ENCODE measurements at places on chromosomes 2 and 18.

DNA sequence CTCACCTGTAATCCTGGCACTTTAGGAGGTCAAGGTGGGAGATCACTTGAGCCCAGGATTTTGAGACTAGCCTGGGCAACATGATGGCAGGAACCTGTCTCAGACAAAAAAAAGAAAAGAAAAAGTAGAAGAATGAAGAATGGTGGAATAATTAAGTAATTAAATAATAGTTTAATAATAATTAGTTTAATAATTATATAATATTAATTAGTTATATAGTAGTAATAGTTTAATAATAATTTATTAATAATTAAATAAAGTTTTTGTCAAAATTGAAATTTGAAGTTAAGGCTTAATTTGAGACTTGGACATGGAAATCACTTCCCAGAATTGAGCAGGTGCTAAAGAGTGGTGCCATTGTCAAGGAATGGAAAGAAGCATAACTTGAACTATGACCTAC, 52.2 kb upstream of the ABCA12 start:
- no peak for ATAC-seq

DNA sequence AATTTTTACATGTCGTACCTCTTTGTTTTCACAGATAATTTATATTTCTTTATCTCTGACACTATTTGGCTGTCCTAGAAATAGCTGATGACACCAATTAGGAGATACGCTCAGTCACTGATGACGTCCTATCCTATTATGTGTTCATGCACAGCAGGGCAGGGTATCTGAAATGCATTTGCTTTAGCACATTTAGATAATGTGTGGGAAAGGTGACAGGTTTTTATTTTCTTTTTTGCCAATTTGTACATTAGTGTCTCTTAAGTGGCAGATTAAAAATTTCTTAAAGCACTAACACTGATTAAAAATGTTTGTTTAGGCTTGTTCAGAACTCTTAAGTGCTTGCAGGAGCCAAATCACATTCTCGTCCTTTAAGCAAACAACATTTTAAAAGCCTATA, 39.7 kb downstream of the CDC42EP3 start:
- ATAC-seq, result no peak

DNA sequence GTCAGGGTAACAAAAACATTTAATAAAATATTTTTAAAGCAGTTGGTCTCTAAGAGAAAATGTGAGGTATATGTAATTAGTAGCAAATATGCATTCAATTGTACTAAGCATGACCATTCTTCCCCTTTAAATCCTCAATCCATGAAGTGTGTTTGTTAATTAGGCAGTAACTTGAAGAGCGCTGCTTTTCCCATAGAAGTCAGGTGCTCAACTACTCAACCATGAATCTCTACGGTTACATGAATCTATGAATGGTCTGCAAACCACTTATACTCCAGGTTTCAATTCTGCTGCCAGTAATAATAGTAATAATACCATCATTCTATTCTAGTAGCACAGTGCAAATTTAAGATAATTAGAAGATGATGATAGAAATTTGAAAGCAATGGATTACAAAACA, 55.8 kb downstream of the SLC8A1 start:
- no peak for ATAC-seq

DNA sequence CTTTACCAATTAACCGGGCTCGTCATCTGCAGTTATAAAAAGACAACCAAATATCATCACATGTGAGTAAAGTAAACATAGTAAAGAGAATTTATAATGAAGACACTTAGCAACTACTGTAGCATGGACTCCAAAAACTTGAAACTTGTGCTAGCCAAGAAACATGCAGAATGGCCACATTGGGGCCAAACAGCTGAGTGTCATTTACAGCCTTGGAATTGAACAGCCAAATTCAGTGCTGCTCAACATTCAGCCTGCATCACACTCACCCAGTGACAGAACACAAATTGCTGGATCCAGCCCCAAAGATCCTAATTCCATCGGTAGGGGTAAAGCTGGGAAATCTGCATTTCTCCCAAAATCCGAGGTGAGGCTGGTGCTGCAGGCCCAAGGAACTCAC, 224.8 kb upstream of the GYPC start:
- no peak for ATAC-seq

GRCh38 chr18:74203811-74204210, 55.5 kb downstream of the TIMM21 start:
- ATAC-seq, result no peak

DNA sequence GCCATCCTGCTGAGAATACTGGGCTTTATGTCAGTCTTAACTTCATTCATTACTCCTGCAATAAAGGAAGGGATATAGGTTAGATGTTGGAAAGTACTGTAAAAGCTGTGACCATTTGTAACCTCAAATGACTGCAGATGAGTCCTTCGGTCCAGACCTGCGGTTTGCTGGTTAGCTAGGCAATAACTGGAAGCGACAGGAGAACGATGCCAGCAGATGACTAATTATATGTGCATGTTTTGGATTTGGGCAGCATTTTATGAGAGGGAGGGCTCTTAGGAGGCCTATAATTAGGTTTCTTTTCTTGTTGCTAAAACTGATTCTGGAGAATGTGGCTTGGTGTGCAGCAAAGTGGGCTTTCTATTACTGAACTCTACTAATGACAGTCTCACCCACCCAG, 205.6 kb downstream of the TMEM182 start:
- no peak for ATAC-seq

GRCh38 chr18:47944972-47945852, 14.8 kb upstream of the SMAD2 start:
- ATAC-seq, result peak; percentile 99

- ATAC-seq, result no peak
These were observed 47.2 kb downstream of the PLEK start for GRCh38 chr2:68412127-68412819.

DNA sequence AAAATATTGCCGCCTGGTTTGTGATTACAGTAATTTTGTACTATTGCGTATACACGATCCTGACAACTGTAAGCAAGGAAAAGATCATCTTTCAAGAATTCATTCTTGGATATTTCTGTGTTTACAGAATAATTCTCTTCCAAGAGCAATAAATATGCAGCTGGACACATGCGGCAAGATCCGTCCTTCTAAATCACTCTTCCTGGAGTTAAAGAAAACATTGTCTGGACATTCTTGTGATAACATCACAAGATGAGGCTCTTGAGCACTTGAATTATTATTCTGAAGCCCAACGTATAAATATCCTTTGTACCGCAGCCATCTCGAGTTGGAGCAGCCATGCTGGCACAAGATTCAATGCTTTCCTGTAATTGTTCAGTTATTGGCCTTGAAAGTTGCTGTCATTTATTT, 9.9 kb downstream of the FHL2 start:
- ATAC-seq, result no peak

- ATAC-seq, result peak; percentile 97
These were observed 139.6 kb downstream of the TRABD2A start for GRCh38 chr2:84741182-84741822.

GRCh38 chr2:24359129-24360049, 947 bp downstream of the ITSN2 start:
- ATAC-seq, result peak; percentile 28

GRCh38 chr2:66240286-66240685, 194.6 kb upstream of the MEIS1 start:
- ATAC-seq, result no peak

GRCh38 chr2:232795920-232796319, 19.6 kb upstream of the KCNJ13 start:
- no peak for ATAC-seq

DNA sequence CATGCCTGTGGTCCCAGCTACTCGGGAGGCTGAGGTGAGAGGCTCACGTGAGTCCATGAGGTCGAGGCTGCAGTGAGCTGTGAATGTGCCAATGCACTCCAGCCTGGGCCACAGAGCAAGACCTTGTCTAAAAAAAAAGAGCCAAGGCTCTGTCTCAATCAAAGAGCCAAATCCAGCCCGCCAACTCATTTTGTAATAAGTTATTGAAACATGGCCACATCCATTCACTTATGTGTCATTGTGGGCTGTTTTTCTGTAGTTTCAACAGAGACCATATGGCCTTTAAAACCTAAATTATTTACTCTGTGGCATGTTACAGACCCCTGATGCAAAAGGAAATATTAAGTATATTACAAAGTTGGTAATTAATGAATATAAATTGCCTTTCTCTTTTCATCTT, 60.8 kb downstream of the GPR39 start:
- ATAC-seq, result no peak

GRCh38 chr2:120338015-120338414, 7.9 kb upstream of the INHBB start:
- no peak for ATAC-seq

DNA sequence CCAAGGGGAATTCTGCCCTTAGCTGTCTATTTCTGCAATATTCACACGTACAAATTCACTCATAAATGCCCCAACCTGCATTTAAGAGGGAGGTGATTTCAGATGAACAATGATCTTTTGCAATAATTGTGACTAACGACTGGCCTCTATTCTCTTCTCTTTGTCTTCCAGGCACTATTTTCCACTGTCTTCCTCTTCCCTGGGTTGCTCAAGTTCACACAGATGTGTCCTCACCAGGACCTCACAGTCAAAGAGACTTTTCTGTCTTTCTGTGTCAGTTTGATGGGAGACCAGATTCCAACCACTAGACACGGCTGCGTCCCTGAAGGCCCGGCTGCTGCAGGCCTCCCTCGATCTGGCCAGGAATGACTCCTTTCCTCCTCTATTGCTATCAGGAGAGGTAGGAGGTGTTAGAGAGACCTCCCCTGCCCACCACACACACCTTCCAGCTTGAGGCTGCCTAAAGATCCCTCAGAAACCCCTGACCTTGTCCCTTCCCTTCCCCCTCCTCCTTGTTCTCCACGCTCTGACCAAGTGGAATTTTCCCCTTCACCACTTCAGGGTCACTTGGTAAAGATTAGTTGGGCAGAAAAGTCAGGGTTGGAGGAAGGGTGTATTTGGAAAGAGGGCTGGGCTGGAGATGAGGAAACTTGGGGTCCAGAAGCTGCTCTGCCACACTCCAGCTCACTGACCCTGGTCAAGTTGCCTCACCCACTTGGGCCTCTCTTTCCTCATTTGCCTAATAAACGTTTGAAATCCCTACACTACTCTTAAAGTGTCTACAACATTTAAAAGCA, 109.2 kb upstream of the COPS8 start:
- no peak for ATAC-seq

DNA sequence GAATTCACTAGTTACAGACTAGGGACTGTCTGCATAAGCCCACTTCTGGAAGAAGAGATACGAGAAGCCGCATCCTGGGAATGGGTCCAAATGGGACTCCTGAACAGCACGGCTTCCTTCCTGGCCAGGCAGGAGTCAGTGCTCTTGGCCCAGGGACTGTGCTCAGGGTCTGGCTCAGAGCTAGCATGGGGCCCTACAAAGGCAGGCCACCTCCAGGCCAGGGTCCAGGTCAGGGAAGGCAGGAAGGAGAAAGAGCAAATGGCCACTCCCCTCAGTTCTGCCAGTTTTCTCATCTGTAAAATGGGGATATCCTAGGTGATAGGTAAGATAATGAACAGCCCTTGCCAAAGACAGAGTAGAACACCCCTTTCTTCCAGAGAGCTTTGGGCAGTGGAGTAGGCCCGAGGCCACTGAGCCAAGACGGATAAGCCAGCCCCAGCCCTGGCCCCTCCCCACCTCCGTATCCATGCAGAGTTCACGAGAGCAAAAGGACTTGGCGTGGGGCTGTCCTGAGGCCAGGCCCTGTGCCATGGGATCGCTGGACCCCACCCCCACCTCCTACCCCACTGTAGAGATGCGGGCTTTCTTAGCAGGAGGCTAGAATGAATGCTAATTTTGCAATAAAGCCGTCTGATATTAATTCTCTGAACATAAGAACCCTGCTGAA, 190.1 kb downstream of the MGAT5 start:
- ATAC-seq, result no peak

DNA sequence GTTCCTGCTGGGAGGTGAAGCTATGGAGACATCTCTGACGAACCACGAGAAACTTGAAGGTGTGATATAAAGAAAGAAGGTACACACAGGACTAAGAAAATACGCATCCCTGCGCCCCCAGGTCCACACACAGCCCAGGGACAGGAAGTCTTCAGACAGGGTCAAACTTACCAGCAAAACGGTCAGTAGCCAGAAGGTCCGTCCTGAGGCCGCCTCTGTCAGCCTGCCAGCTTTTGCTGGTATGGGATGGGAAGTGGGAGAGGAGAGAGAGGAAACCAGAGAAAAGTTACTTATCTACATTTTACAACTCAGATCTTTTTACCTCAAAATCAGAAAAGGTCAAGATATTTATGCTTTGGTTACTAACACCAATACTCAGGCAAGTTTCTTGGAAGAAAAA, 47.2 kb downstream of the HDLBP start:
- ATAC-seq, result no peak

DNA sequence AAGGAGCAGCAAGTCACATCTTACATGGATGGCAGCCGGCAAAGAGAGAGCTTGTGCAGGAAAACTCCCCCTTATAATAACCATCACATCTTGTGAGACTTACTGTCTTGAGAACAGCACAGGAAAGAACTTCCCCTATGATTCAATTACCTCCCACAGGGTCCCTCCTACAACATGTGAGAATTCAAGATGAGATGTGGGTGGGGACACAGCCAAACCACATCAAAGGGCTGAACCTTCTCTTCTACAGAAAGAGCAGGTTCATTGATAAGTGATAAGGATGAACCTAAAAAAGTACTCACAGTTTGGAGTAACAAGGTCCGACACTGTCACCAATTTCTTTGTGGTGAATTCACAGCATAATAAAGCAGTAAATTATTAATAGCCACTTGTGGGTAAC, 422.2 kb upstream of the FSIP2 start:
- ATAC-seq, result no peak

GRCh38 chr18:57364460-57364859, 12.1 kb downstream of the ST8SIA3 start:
- ATAC-seq, result no peak

- no peak for ATAC-seq
These were observed 424.2 kb downstream of the TSN start for GRCh38 chr2:122179492-122180165.

DNA sequence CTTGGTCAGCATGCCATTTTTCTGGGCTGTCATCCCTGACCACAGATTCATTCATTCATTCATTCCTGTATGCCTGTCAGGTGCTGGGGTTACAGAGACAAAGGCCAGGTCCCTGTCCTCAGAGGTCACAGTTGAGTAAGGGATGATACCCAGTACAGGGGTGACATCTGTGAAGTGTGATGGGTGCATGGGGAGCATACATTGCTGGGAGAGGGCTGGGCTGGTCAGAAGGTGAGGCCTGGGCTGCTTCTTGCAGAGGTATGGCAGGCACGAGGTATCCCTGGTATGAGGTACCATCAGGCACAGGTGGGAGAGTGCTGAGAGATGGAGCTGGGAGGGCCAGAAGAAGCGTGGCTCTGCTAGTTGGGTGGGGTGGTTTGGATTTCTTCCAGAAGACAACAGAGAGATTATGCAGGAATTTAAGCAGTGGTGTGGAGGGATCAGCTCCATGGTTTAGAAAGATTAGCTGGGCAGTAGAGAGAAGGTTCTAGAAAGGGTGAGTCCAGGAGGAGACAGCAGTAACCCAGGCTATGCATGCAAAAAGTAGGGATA, 181.9 kb upstream of the HAAO start:
- ATAC-seq, result no peak

GRCh38 chr2:225600444-225600843, 200.9 kb downstream of the NYAP2 start:
- no peak for ATAC-seq

- ATAC-seq, result no peak
These were observed 5.5 kb upstream of the GPR45 start for GRCh38 chr2:105236060-105236424.

- no peak for ATAC-seq
These were observed 433.0 kb upstream of the REG3G start for GRCh38 chr2:78592491-78592890.

- ATAC-seq, result no peak
These were observed 17.1 kb upstream of the NFE2L2 start for GRCh38 chr2:177281400-177282180.
